Osteoblast (primary cell): ENCODE measurements at places on chromosomes 16 and 17. TPM values are rescaled to one million over a fixed set of nuclear protein-coding genes. Genes with fewer than 3 reads are reported as not detected.
A peak's percentile ranks its signal among the peaks of the same experiment; 100 is the strongest.

GRCh38 chr17:73560661-73561060 lies 83.6 kb downstream of the SDK2 start:
- H3K27ac ChIP-seq, result no peak overlapping the region

DNA sequence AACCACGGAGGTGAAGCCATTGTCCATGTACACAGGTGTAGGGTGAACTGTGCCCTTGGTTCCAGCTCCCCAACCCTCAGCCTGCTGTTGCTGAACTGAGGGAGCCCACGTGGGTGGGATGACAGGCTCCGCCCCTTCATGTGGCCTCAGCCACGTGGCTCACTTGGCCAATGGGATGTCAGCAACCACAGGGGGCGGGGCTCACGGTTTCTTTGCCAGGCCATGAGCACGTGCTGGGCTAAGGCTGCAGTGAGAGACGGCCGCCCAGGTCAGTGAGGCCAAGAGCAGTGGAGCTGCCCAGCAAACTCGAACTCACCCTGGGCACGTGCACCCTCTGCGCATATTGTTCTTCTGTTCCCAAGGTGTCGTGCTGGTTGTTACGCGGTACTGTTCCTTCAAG lies 282.6 kb downstream of the IRF8 start:
- peaks cover 6% of the 10 kb centered on the region for H3K27me3 ChIP-seq
- H3K36me3 ChIP-seq, result no peaks in the 10 kb centered on the region
- H3K4me1 ChIP-seq, result no peaks in the 10 kb centered on the region
- no peak overlapping the region for H3K4me3 ChIP-seq
- no peak overlapping the region for H3K27ac ChIP-seq

GRCh38 chr16:30409125-30410060 lies 2.0 kb downstream of the ZNF771 start:
- peaks cover 20% of the 10 kb centered on the region for H3K4me1 ChIP-seq
- H3K27me3 ChIP-seq, result no peaks in the 10 kb centered on the region
- peaks cover 24% of the 10 kb centered on the region for H3K36me3 ChIP-seq
- H3K4me3 ChIP-seq, result peak overlapping the region; percentile 53
- H3K27ac ChIP-seq, result no peak overlapping the region

DNA sequence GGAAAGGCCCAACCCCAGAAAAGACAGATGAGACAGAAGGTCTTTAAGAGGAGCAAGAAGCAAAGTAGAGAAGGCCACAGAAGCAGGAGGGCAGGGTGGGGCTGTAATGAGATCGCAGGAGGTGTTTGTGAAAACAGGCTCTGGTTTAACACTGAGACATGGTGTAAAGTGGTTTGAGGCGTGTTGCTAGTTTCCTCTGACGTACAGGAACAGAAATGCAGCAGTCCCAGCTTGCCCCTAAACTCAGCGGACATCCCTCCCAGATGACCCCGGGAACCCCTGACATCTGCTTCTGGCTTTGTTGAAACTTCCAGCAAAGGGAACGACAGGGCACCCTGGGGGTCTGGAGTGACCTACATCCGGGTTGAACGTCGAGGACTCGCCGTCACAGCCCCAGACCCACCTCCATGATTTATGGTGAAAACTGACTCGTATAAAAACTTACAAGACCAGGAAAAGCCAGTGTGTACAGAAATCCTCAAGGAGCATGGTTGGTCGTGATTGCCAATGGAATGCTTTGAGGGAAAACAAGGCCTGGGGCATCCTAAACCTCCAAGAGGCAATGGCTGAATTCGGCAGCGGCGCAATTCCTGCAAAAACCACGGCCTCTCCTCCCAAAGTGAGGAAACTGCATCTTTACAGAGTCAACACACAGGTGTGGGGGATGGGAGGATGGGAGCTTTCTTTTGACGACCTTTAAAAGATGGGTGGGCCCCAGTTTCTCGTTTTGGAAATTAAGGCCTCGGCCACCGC lies 25.8 kb downstream of the LITAF start:
- peaks cover 13% of the 10 kb centered on the region for H3K4me1 ChIP-seq
- H3K36me3 ChIP-seq, result peaks cover 11% of the 10 kb centered on the region
- no peak overlapping the region for H3K4me3 ChIP-seq

The HSF5 gene
- total RNA-seq, result under 0.01 TPM in 2 replicates
